Transverse colon (tissue), 4 donors: ENCODE measurements at places on chromosomes 13 and 19. TPM values are rescaled to one million over a fixed set of nuclear protein-coding genes. Genes with fewer than 3 reads are reported as not detected.

The ACP5 gene
- total RNA-seq: 25.8 TPM

The SERPINE3 gene
- not detected for total RNA-seq

The LYPD3 gene
- total RNA-seq: 2.2 TPM

The HTR2A gene
- 0.14 TPM for total RNA-seq

The CNMD gene
- not detected for total RNA-seq

The TINCR gene
- 45.3 TPM for total RNA-seq

The TIMM50 gene
- total RNA-seq: 54.0 TPM

The SLC17A7 gene
- not detected for total RNA-seq

The LGALS7B gene
- total RNA-seq: not detected

The NLRP7 gene
- total RNA-seq: not detected

The SIGLEC5 gene
- total RNA-seq: 1.1 TPM

The MEX3D gene
- total RNA-seq: 20.8 TPM

The RNF113B gene
- not detected for total RNA-seq
